ENCODE measurements at places on chromosomes 5 and 9.

DNA sequence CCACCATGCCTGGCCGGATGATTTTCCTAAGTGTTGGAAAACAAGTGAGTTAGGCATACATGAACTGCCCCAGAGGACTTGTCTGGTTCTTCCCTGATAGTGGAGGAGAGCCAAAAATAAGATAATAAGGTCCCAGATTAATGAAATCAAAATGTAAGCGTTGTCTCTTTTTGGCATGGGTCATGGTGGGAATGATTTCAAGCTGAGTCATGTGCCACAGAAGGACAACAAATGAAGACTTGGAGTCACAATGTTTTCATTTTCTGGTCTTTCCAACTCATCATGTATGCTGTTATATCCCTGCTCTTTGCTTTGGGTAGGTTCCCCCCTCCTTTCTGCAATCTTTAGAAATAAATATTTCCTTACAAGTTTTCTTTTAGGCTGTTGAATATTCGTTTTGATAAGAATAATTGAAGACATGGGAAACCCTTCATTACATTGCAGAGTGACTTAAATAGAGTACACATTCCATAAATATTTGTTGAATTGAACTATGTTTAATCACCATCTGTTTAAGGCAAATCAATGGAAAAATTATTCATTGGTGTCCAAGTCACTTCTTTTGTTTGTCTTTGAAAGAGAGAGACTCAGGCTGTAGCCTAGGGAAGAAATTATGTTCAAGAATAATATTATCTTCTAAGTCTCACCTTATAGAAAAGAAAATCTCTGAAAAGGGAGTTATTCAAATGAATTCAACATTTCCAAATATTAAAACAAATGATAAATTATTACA is 196.3 kb downstream of the CSNK1G3 start:
- DNase-seq, result no peak

DNA sequence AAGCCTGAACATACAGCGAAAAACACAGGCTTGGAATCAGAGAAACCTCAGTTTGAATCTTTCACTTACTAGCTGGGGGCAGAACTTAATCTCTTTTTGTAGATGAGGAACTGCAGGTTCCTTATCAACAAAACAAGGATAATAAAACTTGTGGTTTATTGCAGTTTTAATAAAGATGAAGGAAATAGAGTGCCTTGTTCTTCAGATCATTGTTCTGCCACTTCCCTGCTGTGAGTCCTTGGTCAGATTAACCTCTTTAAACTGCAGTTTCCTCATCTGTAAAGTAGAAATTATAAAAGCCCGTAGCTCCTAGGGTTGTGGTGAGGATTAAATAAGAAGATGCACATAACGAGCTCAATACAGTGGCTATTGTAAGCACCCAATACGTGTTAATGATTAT is 57.4 kb downstream of the FEM1C start:
- DNase-seq, result no peak

- DNase-seq, result no peak
Measured at GRCh38 chr5:58317808-58318207, 142.1 kb downstream of the PLK2 start.

GRCh38 chr9:76615177-76615603 is 149.0 kb upstream of the PCA3 start:
- DNase-seq, result no peak

GRCh38 chr5:10276691-10277090 is 26.6 kb downstream of the CCT5 start:
- DNase-seq, result no peak

- DNase-seq, result no peak
Measured at GRCh38 chr5:64015824-64016223, 53.6 kb upstream of the HTR1A start.

- peak; percentile 67 for DNase-seq
Measured at GRCh38 chr5:179256328-179257175, 88.7 kb downstream of the ADAMTS2 start.

GRCh38 chr5:161637591-161637990 is 47.9 kb upstream of the GABRA6 start:
- DNase-seq, result no peak

DNA sequence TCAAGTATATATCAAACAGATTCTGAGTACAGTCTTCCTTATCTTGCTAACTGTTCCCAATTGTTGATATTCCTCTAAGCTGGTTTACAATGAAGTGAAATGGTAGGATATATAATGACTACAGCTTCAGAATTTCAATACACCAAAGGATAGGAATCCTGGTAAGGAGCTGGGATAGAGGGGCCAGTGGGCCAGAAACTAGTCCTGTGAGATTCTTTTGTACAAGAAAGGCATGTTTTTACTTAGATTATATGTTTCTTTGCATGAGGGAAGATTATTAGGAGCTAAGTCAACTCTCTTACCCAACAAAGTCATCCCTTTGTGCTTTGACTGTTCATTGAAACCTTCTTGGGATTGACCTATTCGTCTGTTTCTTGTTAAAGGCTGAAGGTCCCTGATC is 435.7 kb downstream of the PLK2 start:
- no peak for DNase-seq

GRCh38 chr9:132209228-132209627 is 47.4 kb downstream of the NTNG2 start:
- DNase-seq, result no peak

- DNase-seq, result no peak
Measured at GRCh38 chr5:64691291-64691690, 988 bp downstream of the SHISAL2B start.

DNA sequence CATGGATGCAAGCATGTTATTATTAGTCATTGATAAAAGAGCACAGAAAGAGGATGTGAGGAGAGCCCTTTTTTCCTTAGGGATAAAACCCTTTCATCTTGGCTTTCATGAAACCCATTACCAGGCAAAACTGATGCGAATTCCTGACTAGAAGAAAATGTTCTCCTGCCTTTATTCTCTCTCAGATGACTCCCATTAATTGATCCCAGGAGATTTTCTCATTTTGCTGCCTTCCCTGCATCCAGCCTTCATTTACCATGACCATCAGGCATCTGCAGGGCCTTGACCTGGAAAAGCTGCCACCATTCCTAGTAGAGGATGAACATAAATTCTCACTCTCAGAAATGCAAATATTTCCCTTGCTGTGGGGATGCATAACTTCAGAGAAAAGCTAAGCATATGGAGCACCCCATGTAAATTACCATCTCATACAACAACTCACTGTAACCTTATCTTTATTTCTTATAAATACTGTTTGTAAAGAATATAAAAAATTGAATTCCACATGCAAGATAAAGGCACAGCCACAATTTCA is 176.5 kb downstream of the PDE4D start:
- DNase-seq, result no peak

- DNase-seq, result peak; percentile 79
Measured at GRCh38 chr9:114619191-114619761, 8.2 kb downstream of the TMEM268 start.

- DNase-seq, result no peak
Measured at GRCh38 chr5:113000466-113000865, 23.9 kb downstream of the DCP2 start.

DNA sequence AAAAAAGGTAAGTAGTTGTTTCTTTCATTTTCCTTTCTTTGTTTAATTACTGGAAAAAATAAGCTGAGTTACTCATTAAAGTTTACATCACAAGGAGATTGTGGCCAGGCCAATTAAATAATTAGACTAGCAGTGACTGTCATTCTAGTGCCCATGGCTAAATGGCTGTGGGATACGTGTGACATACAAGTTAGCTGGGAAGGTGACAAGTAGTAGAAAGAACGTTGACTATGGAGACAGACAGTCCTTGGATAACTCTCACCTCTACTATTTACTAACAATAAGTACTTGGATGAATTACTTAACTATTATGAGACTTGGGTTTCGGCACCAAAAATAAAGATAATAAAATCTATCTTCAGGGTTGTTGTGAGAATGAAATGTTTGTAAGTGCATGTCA is 7.0 kb upstream of the LOX start:
- no peak for DNase-seq

DNA sequence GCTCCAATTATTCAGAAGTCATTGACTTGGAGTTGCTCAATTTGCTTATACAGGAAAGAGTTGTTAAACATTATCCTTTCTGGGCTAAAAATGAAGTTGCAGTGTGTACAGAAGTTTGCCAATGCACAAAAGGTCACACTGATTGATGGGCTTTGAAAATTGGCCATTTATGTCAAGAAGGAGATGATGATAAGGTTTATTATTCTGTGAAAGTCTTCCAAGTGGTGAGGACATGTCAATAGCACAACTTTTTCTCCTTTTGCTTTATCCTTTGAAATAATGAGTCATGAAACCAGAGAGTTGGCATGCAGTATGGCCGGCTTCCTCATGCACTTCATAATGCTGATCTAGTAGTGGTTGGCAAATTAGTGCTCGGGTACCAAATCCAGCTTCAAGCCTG is 848.5 kb upstream of the WWC1 start:
- no peak for DNase-seq

- no peak for DNase-seq
Measured at GRCh38 chr5:163432544-163432943, 4.9 kb upstream of the CCNG1 start.

- no peak for DNase-seq
Measured at GRCh38 chr5:98309785-98310598, 463.5 kb upstream of the RGMB start.

DNA sequence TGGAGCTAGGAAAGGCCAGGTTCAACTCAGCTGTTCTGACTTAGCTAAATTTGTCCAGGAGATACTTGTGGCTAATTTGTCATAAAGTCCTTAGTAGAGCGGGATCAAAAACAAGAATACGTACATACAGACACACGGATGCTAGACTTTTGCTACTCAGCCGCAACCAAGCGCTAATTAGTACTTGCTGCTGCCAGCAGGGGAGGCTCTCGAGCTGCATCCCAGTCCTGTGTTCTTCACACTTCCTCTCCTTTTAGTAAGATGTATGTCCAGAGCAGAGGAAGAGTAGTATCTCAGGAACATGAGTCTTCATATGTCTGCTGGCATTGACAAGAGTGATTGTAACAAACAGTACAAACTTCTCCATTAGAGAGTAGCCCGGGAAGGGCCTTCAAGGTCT is 58.3 kb downstream of the CYFIP2 start:
- no peak for DNase-seq

- DNase-seq, result no peak
Measured at GRCh38 chr5:148924817-148925216, 98.4 kb downstream of the ADRB2 start.

DNA sequence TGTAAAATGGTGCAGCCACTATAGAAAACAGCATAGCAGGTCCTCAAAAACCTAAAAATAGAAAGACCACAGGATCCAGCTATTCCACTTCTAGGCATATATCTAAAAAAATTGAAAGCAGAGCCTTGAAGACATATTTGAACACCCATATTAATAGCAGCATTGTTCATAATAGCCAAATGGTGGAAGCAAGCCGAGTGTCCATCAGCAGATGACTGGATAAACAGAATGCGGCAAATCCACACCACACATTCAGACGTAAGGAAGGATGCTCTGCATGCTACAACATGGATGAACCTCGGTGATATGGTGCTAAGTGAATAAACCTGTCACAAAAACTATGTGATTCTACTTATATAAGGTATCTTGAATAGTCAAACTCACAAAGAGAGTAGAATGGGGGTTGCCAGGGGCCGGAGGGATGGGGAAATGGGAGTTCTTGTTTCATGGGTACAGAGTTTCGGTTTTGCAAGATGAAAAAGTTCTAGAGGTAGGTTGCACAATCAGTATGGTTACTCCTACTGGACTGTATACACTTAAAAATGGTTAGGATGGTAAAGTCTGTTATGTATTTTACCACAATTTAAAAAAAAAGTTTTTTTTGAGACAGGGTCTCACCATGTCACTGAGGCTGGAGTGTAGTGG is 17.1 kb upstream of the HSD17B3 start:
- no peak for DNase-seq

- DNase-seq, result no peak
Measured at GRCh38 chr5:90873033-90873517, 314.5 kb downstream of the ADGRV1 start.
